Cortex of kidney (tissue), 1 donor: ENCODE measurements at places on chromosomes 1 and 21.

- DNase-seq, result no peak
These were observed 4.1 kb downstream of the PNRC2 start for GRCh38 chr1:23963617-23964234.

GRCh38 chr1:155499953-155500639, 62.5 kb downstream of the ASH1L start:
- no peak for DNase-seq

- no peak for DNase-seq
These were observed 63.7 kb downstream of the SLX9 start for GRCh38 chr21:45003331-45004058.

DNA sequence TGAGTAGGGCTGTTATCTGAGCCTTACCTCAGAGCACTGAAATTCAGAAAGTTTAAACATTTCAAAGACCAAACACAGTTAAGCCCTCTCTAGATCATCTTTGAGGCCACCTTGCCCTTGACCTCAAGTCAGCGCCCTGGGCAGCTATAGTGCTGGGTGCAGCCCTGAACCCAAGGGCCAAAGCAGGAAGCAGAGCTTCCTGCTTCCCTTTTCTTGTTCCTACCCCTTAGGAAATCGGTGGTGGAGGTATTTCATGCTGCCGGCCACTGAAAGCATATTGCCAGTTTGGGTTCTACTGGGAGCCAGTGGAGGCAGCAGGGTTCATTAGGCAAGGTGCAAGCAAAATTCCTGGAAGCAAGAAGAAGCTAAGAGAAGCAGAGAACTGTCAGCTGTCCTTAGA, 26.1 kb downstream of the CD244 start:
- no peak for DNase-seq

GRCh38 chr1:171922999-171923398, 81.7 kb downstream of the DNM3 start:
- no peak for DNase-seq

- no peak for DNase-seq
These were observed 92.9 kb downstream of the LTN1 start for GRCh38 chr21:28899744-28900143.

- DNase-seq, result no peak
These were observed 110.8 kb upstream of the KAZN start for GRCh38 chr1:14487671-14488070.

GRCh38 chr1:14986168-14986567, 167.4 kb upstream of the TMEM51 start:
- DNase-seq, result no peak

- no peak for DNase-seq
These were observed 115.9 kb downstream of the KCND3 start for GRCh38 chr1:111873460-111874030.

DNA sequence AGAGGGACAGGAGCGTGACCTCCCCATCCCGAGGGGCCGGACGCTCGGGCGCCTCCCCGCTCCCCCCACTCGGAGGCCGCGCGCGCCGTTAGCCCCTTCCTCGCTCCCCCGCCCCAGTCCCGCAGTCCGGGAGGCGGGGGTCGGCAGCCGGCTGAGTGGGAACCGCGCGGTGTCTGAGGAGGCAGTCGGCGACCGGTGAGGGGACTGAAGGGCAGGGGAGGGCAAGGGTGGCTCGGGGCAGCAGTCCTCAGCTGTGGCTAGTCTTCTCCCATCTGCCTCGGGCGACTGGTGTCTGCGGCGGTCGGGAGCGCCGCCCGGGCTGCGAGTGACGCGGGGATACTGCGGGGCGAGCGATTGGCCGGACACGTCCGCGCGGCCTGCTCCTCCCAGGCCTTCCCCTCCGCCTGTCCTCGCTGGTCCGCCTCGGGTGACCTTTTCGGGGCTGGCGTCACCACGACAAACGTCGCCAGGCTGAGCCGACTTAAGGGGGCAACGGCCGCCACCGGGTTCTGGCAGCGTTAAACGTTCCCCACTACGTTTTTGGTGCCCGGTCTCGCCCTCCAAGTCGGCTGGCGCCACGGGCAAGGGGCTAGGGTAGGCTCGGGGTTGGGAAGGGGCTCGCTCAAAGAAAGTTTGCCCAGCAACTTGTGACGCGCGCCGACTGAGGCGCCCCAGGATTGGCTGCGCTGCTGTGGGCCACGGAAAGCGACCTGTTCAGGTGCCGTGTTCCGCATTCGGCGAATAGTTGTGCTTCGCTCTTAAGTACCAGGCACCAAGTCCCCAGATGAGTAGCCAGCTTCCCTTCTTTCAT, 538 bp downstream of the ZNF672 start:
- peak; percentile 77 for DNase-seq

DNA sequence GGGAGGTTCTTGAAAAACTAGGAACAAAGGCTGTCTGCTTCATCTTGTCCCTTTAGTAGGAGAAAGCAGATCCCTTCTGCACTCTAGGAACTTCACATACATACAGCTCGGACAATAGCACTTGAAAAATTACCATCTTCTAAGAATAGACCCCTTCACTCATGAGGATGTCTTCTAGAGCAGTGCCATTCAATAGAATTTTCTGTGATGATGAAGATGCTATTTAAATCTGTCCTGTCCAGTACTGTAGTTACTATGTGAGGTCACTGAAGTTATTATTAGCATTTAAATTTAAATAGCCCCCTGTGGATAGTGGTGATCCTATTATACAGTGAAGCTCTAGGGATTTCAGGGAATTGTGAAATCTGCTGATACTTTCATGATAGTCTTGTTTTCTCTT, 46.4 kb upstream of the RAB3GAP2 start:
- DNase-seq, result no peak

GRCh38 chr1:115432061-115432460, 94.0 kb upstream of the NGF start:
- DNase-seq, result no peak

GRCh38 chr1:226674892-226675714, 64.0 kb downstream of the ITPKB start:
- no peak for DNase-seq

DNA sequence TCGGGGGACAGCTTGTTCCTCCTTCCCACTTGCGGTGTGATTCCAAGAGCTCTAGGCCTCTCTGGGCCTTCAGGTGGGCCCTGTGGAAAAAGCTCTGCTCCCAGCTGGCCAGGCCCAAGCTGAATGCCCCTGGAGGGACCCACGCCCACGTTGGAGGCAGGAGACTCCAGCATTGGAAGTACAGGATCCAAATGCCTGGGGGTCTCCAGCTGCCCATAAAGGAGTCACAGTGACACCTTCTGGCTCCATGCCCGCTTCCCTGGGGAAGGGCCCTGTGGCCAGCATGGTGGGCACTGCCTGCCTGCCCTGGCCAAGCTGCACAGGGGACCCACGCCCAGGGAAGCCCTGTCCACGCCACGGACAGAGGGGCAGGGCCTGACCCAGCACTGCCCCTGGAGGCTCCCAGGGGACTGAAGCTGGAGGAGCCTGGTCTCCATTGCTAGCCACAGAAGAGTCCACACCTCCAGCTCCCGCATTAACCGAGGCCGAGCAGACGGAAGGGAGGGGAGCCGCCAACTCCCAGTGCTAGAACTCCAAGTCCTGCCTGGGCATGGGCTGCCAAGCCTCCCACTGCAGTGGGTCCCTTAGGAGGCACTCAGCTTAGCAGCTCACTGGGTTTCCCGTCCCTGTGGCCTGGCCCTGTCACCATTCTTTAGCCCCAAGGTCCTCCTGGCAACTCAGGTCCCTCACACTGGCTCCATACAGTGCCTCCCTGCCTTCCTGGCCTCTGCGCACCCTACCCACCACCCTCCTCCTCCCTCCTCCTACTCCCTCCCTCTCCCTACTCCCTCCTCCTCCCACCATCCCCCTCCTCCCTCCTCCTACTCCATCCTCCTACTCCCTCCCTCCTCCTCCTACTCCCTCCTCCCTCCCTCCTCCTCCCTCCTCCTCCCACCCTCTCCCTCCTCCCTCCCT, 41.9 kb downstream of the WNT9A start:
- DNase-seq, result no peak

DNA sequence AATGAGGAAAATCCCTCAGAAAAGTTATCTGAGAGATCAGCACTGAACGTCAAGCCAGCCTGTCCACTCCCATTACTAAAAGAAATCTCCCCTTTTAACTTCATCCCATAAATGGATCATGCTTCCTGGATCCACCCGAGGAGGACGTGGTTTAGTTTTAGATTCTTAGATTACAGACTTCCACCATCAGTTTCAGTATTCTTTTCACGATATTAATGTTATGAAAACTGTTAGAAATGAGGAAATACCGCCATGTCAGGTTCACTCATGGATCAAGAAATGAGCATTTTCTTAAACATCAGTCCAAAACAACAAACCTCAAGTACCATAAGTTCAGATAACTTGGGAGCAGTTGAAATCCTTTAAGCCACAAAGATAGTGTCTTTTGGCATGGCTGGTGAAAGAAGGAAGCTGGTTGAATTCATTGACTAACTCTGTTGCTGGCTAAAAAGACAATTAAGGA, 49.8 kb downstream of the NFIA start:
- DNase-seq, result no peak

GRCh38 chr21:42739061-42739931, 85.9 kb downstream of the PDE9A start:
- DNase-seq, result no peak

DNA sequence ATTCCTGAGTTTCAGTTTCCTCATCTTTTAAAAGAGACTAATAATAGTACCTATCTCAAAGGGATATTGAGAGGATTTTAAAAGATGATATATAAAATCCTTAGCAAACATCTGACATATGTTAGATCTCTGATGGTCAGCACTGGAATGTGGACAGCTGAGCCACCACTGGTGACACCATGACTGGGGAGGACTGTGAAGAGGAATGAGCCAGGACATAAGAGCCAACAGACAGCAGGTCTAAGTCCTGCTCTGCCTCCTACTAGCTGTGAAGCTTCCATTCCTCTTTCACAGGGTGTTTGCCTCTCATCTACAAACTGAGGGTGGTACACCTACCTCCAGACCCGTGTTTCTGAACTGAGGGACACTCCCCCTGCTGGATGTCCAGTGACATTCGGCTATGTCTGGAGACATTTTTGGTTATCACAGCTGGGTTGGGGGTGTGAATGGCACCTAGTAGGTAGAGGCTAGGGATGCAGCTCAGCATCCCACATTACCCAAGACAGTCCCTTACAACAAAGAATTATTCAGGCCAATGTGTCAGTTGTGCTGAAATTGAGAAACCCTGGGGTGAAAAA, 109.1 kb upstream of the OLIG2 start:
- DNase-seq, result no peak

- no peak for DNase-seq
These were observed 99.3 kb upstream of the PLD5 start for GRCh38 chr1:242623756-242624155.

GRCh38 chr1:183435497-183435896, 17.3 kb upstream of the NMNAT2 start:
- DNase-seq, result no peak

GRCh38 chr1:96955307-96956012, 233.9 kb downstream of the PTBP2 start:
- no peak for DNase-seq

DNA sequence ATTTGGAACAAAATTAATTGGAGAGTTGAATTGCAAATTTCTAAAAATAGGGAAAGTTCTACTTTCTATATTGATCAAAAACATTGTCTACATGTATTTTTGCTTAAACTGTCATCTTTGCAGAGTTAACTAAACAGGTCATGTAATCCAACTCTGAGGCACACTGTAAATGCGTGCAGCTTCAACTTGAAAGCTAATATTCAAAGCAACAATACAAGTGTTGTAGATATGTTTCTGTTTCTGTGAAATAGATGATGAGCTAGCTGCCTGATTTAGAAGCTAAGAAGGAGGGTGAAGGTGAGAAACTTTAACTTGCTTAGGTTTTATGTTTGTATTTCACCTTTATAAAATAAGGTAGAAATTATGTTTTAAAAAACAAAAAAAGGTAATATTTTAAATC, 77.2 kb downstream of the IVNS1ABP start:
- no peak for DNase-seq

DNA sequence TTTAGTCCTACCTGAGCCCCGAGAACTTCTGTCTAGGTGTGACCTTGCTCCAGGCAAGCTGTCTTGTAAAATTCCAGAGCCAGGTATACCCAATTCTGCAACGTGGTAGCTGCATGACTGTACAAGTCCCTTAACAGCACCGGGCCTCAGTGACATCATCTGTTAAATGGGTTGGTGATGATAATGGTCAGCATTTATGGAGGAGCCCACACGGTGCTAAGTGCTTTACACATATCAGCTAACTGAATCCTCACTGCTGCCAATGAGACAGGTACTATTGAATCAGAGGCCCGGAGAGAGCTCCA, 37.2 kb upstream of the PADI1 start:
- DNase-seq, result no peak

GRCh38 chr1:18794051-18794450, 65.4 kb downstream of the TAS1R2 start:
- DNase-seq, result no peak

GRCh38 chr1:33008051-33008914, 28.4 kb downstream of the AK2 start:
- no peak for DNase-seq

GRCh38 chr1:43452789-43453441, 816 bp downstream of the HYI start:
- DNase-seq, result no peak
